Amniotic epithelial cell (primary cell): ENCODE measurements at places on chromosomes 11 and 22.

- no peak for DNase-seq
Measured at GRCh38 chr11:34525098-34525497, 11.5 kb upstream of the ELF5 start.

DNA sequence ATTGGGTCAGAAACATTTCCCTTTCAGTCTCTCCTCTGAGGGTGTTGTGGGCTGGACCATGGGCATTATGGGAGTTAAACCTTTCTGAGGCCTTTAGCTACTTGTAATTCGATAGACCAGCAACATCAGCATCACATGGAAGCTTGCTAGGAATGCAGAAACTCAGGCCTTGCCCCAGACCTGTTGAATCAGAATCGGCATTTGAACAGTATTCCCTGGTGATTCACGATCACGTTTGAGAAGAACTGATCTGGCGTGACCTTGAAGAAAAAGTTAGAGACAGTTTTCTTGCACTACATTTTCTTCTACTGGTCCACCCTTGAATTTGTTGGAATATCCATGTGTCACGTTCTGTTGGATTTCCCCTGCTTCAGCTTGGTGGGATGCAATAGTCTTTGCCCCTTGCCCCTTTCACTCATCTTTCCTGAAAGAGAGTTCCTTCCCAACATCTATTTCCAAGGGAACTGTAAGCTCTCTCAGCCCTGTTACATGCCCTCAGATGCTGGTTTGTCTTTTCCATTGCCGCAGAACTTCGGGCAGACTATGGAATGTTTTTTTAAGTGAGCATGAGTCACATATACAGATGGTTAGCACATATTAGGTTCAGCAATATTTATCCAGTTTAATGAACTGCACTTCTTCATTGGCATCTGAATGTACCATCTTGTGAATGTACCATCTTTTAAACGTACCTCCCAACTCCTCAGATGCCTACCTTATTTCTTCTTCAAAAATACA, 23.9 kb downstream of the EHF start:
- DNase-seq = peak; percentile 76

DNA sequence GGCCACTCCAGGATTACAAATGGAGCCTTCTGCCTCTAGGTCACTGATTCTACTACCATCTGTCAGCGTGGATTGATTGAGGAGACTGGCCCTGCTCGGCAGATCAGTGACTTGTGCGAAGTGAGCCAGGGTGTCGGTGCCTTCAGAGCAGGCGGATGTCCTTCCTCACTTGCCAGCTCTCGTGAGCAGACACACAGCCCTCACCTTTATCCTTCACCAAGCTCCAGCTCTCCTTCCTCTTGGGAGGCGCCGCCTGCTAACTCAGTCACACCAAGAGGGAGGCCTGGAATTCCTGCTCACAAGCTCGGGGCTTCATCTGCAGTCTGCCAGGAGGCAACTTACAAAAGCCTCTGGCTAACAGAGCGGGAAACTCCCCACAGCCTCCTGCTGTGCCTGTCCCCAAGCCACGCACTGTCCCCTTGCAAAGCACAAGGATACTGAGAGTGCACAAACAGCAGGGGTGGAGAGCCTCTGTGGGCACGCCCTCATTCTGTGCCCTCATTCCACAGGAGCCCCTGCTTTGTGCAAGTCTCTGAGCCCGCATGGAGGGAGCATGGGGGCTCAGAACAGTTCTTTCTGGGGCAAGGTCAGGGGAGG, 3.5 kb upstream of the TCF20 start:
- no peak for DNase-seq

GRCh38 chr22:47816863-47817210, 1054.4 kb downstream of the TBC1D22A start:
- DNase-seq = no peak

DNA sequence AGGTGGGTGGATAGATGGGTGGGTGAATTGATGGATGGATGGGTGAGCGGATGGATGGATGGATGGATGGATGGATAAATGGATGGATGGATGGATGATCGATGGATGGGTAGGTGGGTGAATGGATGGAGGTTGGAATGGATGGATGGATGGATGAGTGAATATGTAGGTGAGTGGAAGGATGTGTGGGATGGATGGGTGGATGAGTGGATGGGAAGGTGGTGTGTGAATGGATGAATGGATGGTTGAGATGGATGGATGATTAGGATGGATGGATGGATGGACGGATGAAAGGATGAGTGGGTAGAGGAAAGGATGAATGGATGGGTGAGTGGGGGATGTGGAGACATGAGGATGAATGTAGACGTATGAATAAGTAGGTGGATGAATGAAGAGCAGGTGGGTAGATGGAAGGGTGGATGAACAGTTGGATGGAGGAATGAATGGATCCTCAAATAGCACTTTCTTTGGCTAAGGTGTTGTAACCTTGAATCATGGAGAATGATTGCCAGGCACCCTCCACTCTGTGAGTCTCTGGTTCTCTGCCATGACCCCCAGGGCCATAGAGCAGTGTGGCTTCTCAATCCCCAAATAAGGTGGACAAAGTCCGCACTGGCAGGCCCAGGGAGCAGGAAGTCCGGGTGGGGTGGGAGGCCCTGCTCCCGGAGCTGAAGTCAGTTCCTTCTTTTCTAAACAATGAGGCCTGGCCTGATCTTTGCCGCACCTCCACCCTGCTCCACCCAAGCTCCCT, 36.9 kb downstream of the IGF2 start:
- DNase-seq = no peak

DNA sequence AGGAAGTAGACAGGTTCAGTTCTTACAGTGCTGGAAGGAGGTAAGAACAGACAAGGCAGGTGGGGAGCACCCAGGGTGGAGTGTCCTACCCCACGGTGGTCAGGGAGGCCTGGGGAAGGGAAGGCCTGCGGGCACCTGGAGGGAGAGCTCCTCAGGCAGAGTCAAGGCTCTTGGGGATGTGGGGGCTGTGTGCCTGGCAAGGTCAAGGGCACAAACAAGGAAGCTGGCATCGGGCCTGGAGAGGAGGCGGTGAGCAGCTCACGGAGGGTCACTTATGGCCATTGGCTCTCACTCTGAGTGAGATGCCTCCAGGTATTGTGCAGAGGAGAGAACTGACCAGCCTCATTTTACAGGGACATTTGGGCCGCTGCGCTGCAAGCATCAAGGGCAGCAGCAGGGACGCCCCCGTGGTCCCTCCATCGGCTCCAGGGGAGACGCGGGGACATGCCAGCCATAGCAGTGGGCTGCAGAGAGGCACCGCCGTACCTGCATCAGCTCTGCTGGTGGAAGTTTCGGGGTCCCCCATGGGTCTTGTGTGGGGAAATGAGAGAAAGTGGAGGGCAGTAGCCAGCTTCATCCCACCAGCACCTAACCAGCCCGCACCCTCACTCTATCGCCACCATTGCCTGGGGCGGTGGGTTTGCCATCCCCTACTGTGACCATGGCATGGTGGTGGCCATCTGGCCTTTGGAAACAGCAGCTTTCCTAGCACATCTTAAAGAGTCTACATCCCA, 37.5 kb upstream of the RTL6 start:
- DNase-seq = no peak

DNA sequence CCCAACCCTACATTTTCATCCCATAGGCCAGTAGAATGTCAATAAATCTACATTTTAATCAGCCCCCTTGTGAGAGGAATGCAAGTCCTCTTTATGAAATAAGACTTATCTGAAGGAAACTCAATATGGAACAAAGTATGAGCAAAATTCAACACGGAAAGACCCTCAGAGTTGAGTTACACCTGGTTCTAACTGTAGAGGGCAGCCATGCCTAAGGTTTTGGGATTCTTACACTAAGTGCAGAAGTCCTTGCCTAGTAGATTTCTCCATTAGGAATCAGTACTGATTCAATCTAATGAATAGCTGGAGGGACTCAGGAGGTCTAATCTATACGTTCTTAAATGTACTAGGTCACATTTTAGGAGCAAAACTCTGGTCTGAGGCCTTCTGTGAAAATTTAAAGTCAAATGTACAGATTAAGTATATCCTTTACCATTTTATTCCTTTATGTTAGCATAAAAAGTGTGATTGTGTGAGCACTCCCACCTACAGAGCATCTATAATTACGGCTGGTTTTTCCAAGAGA, 904.5 kb downstream of the DLG2 start:
- DNase-seq = no peak

- DNase-seq = no peak
Measured at GRCh38 chr22:28948424-28948823, 65.1 kb downstream of the ZNRF3 start.

DNA sequence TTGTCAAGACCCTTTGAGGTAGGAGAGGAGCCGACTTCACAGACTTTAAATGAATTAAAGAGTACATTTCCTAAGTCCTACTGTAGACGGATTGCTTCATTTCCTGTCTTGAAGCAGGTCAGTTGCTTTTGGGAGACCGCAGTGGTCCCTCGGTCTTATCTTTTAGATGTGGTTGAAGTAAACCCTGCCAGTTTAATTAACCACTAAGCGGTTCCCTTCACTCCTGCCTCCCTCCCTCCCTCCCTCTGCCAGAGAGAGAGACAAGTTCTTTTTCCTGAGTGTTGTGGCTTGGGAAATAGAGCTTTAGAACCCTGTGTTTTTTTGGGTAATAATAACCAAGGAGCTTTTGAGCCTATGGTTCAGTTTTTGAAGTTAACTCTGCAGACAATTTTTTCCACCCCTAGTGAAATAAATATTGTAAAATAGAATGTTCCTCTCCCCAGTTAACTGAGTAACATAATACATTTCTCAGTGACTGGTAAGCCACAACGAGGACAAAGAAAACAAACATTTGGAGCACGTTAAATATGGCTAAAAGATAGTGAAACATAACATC, 147.5 kb downstream of the LDLRAD3 start:
- peak; percentile 98 for DNase-seq

DNA sequence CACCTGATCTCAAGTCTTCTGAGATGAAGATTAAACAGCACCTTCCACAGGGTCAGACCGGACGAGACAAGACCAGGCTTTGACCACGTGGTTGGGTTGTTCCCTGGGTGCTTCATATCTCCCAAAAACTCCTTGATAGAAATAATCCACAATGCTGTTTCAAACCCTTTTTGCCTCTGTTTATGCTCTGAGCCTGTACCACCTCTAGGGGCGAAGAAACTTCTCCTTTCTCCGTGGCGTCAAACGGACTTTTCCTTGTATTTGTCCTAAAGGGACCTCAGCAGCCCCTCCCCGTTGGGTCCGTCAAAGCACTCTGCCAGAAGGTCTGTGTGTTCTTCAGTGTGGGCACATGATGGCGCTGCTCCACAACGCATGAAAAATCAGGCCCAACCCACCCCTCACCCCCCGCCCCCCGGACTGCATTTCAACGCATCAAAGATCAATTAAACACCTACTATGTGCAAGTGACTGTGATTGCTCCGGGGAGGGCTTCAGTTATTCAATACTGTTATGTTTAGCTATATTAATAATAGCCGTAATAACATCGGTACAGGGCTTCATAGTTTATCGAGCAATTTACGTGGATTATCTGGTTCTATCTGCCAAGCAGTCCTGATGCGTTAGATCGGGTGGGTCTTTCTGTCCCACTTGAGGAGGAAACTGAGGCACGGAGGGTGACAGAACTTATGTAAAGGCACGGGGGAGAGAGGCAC, 17.3 kb upstream of the EIF3D start:
- peak; percentile 51 for DNase-seq

DNA sequence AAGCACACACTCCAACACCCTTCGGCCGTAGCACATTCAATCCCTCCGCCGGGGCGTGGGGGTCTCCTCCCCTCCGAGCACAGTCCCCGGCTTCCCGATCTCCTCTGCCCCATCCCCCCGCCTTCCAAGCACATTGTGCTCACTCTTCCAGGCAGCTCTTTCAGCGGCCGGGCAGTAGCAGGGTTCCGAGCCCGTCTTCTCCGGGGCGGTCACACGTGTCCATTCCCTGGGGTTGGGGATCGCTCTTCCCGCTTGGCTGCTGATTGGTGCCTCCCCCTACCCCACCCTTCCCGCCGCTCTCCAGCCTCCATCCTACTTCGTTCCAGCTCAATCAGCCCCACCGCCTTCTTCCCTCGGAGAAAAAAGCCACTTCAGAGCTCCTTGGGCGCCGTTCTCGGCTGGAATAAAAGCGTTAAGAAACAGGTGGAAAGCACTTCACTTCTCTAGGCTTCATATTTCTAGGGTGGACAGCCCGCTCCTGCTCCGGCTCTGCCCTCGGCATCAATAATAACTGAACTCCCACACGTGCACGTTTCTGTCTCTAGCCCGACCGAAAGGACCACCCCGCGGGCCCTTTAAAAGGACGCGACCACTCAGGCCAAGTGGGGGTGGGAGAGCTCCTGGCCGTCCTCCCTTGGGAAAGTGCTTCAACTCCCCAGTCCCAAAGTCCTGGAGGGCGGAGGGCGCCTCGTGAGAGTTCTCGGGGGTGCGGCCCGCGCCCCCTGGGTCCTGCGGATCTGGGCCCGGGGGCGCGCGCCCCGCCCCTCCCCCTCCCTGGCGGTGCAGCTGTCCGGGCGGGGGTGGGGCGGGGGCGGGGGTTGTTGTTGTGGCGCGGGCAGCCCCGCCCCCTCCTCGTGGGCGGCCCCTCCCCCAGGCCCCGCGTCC, 464 bp upstream of the CECR2 start:
- no peak for DNase-seq

- DNase-seq = no peak
Measured at GRCh38 chr11:70072861-70073755, 5.0 kb upstream of the ANO1 start.

- no peak for DNase-seq
Measured at GRCh38 chr11:74345420-74345819, 34.0 kb upstream of the P4HA3 start.

DNA sequence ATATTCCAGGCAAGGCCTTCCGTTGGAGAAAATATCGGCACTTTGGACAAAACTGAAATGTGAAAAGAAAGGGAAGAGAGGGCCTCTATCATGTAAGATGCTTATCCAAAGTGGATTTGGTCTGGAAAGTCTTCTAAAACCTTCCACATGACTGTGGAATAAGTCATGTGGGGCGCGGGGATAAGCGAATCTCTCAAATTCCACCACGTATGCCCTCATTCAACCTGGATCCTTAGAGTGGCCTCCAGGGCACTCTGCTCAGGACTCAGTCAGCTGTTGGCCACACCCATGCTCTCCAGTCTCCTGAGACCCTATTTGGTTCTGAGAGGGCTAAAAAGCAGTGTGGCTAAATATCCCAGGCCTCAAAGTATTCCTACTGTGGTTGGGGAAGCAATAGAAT, 2.0 kb upstream of the TIMP3 start:
- DNase-seq = no peak

DNA sequence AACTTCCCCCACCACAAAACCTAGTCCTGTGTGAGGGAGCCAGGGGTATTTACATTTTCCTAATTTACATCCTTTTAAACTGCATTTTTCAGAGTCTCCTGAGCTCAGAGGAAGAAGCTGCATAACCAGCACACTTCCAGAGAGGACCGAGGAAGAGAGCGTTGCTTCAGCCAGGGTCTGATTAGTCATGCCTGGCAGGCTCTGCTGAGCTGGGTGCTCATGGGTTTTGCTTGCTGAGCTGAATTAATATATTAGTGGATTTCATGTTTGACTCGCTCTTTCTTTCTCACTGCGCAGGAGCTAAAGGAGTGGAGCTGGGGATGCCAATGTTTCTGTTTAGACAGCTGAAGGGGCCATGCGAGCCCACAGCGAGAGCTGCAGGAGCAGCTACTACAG, 539.3 kb upstream of the B3GAT1 start:
- no peak for DNase-seq

GRCh38 chr11:43925932-43926505, 16.4 kb upstream of the C11orf96 start:
- no peak for DNase-seq
